ENCODE measurements at places on chromosomes 1 and 21.

GRCh38 chr1:200556002-200556401 is 64.5 kb downstream of the KIF14 start:
- peak; percentile 7 for DNase-seq

GRCh38 chr1:202599669-202600431 is 110.4 kb downstream of the SYT2 start:
- peak; percentile 86 for DNase-seq

- DNase-seq = no peak
Measured at GRCh38 chr1:217369271-217369981, 261.5 kb downstream of the GPATCH2 start.

- no peak for DNase-seq
Measured at GRCh38 chr1:152225678-152226077, 1.7 kb upstream of the HRNR start.

DNA sequence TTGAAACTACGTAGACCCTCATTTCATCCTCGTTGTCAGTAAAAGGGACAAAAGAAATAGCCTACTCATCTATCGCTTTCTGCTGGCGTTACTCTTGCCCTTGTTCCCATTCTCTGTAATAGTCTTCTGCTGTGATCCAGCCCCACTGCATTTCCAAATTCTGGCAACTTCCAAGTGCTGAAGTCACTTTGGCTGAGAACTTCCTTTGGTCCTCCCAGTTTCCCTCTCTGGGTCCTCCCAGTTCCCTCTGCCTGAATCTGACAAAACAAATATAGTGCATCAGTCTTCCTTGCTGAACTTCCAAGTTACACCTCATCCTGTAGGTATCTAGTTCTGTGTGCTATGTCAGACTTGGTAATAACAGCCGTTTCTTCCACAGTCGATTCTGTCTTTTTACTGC is 47.0 kb upstream of the PLA2G4A start:
- DNase-seq = no peak

DNA sequence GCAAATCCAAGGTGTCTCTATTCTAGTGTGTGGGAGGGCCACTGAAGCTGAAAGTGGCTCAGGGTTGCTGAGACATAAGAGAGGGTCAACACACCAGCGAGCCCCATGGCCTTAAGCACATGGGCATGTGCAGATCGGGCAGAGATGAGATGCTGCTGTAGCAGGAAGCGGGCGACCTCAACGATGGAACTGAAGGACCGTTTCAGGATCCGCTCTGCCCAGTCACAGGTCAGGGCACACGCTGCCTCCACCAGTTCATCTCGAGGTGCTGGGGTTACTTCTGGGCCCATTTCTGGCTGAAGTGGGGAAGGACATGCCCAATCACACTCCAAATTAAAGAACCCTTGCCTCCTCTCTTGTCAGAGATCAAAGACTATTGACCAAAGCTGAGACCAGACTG is 3.5 kb downstream of the RFX5 start:
- DNase-seq = no peak

- peak; percentile 67 for DNase-seq
Measured at GRCh38 chr1:30741239-30741894, 16.2 kb downstream of the LAPTM5 start.

- no peak for DNase-seq
Measured at GRCh38 chr1:220893701-220894024, 14.4 kb downstream of the HLX start.

- no peak for DNase-seq
Measured at GRCh38 chr1:90671251-90671650, 45.9 kb downstream of the BARHL2 start.

- DNase-seq = no peak
Measured at GRCh38 chr21:45111703-45112102, 37.3 kb downstream of the ADARB1 start.

DNA sequence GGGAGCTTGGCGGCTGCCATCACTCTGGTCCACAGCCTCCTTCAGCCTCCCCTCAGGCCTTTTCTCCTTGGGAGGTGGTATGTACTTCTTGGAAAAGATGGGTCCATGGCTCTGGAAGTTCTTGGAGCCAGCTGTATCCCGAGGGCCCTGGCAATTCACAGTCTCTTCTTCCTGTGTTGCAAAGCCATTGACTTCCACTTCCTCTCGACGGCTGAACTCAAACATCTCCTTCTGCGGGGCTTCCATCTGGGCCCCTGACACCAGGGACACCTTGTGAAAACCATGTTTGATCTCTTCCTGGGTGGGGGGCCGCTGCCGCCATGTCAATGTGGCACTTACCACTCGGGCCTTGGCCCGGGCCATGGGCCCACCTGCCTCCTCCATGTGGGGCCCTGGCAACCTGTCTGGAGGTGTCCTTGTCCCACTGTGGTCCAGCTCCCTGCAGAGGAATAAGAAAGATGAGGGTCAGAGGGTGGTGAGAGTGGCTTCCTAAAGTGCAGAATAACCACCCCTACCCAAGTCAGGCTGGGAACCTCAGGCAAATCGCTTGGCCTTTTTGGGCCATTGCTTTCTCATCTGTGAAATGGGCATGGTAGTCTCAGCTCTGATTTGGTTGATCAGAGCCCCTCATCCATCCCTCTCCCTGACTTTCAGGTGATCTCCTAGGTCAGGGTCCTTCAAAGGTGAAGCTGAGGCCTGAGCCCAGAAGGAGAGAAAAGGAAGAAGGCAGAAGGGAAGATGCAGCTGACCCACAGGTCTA is 7.5 kb downstream of the CRYBG2 start:
- DNase-seq = no peak

DNA sequence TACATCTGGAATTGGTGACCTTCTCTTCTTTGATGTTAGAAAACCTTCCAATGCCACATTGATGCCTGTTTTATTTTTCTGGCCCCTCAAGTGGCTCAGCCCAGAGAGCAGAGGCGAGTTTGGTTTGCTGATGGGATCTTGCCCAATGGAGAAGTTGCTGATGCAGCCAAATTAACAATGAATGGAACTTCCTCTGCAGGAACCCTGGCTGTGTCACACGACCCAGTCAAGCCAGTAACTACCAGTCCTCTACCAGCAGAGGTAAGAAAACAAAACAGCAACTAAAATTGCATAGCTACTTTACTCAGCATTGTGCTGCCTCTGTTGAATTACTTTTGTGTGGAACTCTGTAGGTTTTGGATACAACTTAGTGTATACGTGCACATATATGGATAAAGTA is 97.6 kb downstream of the CC2D1B start:
- DNase-seq = peak; percentile 79

DNA sequence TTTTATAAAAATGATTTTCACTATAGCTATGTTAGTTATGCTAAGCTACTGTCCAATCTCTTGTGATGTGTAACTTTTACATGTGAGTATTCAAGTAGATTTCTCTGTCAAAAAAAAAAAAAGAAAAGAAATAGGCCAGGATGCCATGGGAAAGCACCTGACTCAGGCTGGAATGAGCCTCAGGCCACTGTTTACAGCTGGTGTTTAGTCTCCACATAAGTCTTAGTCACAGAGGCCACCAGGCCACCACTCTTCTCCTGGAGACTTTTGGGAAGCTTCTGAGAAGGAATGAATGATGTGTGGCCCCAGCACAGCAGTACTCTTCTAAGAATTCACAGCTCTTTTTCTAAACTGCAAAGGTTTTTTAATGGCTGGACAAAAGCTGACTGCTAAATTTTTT is 48.9 kb downstream of the CHML start:
- peak; percentile 14 for DNase-seq

- DNase-seq = peak; percentile 23
Measured at GRCh38 chr1:40818264-40818961, 34.8 kb downstream of the KCNQ4 start.

DNA sequence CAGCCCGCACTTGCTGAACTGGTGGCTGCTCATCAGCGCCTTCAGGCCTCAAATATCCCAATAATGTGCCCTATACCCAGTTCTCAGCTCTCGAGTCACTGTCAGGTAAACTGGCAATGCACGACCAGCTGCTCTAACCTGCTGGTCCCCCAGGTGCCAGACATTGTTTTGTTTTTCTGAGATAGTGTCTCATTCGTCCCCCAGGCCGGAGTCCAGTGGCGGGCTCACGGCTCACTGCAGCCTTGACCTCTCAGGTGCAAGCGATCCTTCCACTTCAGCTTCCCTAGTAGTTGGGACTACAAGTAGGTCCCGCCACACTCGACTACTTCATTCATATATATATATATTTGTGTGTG is 1.0 kb upstream of the NADK start:
- no peak for DNase-seq

GRCh38 chr1:8351693-8352470 is 34.0 kb downstream of the SLC45A1 start:
- DNase-seq = peak; percentile 38

DNA sequence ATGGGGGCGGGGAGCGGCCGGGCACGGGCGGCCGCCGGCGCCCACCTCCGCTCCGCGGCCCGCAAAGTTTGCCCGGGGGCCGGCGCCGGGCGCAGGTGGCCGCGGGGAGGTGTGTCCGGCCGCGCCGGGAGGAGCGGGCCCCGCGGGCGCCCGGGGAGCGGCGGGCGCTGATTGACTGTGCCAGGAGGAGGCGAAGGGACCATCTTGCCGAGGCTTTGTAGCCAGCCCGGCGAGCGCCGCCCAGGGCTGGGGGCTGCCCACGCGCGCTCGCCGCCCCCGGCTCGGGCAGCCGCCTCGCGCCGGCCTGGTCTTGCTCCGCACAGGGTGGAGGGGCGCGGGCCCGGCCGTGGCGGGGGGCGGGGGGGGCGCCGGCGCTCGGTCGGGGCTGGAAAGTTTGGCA is 432 bp downstream of the EPHB2 start:
- DNase-seq = no peak

GRCh38 chr1:177209357-177209756 is 38.6 kb downstream of the BRINP2 start:
- DNase-seq = peak; percentile 99

GRCh38 chr1:27624467-27625178 is 10.4 kb downstream of the FGR start:
- no peak for DNase-seq

GRCh38 chr21:45788198-45788597 is 144.7 kb downstream of the PCBP3 start:
- DNase-seq = no peak

Data from lung microvascular endothelial cell (primary cell).